ENCODE measurements at places on chromosomes 7 and 10.

DNA sequence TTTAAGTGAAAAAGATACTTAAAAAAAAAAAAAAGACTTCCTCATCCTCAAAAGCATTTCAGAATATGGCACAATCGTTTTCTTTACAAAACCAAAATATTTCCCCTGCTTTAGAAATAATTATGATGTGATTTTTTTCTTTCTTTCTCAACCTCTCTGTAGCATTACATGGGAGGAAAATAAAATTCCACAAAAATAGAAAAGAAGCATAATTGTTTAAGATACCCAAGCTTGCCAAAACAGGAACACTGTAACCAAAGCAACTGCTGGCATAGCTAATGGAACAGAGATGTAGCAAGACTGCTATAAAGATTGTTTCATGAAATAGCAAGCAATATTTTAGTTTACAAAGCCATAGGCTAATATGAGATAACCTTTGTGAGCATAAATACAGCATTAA lies 75.6 kb upstream of the GPR22 start:
- DNase-seq, result peak; percentile 20

GRCh38 chr7:1802899-1803298 lies 132.8 kb downstream of the ELFN1 start:
- no peak for DNase-seq

GRCh38 chr7:10584886-10585285 lies 388.8 kb upstream of the PHF14 start:
- DNase-seq, result peak; percentile 4

- DNase-seq, result no peak
Observed at GRCh38 chr10:35594115-35595079, 10.7 kb upstream of the GJD4 start.

- no peak for DNase-seq
Observed at GRCh38 chr10:78134773-78135306, 101.2 kb downstream of the RPS24 start.

DNA sequence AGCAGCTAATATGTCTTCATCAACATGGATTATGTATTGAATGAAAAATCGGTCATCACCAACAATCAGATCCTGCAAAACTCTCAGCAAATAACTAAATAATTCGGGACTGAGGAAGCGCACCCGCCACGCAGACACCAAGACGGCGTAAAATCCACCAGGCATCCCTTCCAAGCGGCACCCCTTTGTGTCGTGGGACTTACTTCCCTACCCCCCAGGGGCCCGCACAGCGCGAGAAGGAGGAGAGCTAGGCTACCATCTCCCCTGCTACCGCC lies 721 bp downstream of the ARL3 start:
- no peak for DNase-seq

- no peak for DNase-seq
Observed at GRCh38 chr7:30679664-30680063, 2.6 kb downstream of the CRHR2 start.

DNA sequence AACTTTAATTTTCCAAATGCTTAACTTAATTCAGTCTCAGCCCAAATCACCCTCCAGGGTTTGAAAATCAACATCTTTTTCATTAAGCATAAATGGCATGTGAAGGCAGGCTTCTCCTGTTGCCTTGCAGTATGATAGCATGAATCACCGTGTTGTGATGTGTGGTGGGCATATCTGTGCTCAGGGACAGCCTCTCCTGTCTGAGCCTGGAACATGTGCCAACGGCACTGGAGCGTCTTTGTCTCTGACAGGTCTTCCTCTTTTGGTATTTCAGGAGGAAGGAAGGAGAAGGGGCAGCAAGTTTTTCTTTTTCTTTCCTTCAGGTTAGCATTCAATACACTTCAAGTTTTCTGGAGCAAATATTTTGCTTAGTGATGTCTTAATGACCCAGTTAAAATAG lies 57.6 kb downstream of the LRGUK start:
- DNase-seq, result no peak

DNA sequence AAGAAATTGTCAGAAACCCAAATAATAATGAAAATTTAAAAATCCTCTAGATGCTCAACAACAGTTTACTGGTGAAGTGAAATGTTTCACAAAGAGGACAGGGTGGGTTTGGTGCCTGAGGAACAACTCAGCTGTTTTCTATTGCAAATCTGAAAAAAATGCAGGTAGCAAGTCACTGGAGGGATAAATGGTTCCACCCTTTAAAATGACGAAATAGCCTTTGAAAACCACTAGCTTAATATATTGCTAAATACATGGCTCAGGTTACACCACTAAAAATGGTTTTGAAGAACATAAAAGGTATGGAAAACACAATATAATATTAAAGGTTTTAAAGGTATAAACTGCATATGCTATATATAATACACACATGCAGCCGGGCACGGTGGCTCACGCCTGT lies 69.5 kb downstream of the LMBR1 start:
- DNase-seq, result no peak

DNA sequence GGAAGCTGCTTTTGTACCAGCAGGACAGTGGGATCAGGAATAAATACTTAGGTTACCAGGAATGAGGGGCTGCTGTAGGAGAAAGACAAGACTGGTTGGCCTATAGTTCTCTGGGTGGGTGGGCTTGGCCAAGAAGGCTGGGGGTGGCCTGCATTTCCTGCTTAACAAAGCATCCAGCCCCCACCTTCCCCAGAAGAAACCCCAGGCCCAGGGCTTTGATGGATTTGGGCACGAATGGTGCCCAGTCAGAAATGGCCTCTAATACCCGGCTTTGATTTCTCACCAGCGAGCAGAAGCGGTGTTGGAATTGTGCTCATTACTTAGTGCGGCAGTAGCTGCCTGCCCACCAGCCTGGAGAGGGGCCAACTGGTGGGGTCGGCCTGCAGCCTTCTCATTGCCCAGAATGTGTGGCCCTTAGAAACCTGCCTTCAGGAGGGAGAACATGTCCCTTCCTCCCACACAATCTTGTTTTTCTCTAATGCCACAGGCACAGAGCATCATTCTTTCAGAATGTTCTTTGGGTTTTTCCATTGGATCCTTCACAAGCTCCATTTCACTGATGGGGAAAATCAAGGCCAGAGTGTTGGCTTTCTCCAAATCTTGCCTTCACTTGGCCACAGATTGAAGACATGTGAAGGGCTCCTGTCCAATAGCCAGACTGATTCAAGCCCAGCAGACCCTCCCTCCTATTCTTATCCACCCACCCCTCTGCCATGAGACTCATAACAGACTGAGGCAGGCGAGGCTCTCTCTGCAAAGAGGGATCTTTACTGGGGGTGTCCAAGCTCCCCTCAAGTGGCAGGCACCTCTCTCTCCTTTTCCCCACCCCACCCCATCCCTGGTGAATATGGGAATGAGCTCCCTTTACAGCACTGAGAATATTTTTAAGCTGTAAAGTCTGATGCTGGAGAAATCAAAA lies 2.5 kb downstream of the UNC5B start:
- DNase-seq, result peak; percentile 11

DNA sequence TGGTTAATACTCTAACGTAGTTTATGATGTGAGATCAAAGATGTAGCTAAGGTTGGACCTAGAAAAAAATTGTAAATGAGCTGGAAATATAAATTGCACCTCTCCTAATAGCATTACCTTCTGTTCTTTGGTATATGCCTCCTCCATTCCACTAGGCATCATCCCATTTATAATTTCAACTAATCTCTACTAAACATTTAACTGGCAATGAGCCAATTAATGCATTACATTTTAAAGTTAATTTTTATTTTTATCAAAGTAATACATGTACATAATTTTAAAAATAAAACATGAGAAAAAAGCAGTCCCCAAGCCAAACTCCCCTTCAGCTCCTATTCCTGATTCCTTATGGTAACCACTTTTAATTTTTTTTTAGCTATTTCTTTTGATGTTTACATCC lies 35.1 kb upstream of the SKAP2 start:
- peak; percentile 21 for DNase-seq

DNA sequence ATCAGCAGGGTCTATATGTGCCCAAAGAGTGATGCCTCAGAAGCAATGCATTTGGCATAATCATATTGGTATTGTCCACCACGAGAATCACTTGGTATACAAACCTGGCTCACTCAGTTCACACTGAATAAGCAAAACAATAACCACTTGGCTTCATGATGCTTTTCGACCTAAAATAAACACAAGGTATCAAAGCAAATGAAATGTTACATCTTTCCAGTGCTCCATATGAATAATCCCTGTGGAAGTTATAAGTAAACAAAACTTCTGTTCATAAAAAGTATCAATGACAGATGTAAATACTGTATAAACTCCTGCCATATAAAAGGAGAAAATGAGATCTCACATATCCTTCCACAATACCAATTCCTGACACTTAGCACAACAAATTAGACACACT lies 29.8 kb upstream of the EBLN1 start:
- DNase-seq, result no peak

DNA sequence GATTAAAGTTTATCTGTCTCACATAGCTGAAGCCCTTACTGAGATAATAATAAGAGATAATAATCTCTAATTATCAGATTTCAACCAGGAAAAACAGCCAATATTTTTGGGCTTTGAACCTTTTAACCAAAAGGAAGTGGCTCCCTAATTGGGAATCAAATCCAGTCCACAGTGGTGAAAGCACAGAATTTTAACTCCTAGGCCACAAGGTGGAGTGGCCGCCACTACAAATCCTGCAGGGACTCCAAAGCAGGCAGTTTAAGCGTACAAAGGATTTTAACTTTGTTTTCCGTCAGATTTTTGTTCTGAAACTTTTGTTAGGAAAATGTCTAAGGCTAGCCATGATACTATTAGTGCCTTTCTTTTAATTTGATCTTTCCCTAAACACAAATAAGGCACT lies 99.6 kb upstream of the CCNY start:
- DNase-seq, result no peak

DNA sequence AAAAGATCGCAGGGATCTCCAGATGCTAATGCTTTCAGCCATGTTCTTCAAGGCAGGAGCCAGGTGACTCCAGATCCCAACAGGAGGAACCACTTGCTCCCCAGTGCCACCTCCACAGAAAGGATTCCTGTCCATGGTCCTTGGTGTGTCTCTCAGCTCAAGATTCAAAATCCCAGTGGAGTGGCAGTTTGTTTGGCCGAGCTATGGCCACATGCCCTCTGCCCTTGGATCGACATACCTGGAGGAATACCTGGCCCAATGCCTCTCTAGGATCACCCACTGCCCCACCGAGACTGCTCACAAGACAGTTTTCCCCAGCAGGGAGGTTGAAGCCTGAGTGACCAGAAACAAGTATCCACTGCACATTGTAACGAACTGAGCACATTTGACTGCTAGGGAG lies 3.9 kb upstream of the GPRIN2 start:
- DNase-seq, result no peak

DNA sequence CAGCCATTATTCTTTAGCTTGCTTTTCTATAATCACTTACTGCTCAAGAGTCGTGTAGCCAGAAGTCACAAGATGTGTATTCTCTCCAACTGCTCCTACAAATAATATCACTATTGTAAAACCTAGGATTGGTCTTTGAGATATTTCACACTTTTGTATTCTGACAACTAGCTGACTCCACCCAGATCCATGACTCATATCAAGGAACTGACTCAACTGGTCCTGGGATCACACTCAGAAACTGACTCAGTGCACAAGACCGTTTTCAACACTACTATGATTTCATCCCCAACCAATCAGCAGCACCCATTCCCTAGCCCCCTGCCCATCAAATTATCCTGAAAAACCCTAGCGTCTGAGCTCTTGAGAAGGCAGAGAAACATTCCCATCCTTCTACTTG lies 56.5 kb upstream of the ORC5 start:
- no peak for DNase-seq

DNA sequence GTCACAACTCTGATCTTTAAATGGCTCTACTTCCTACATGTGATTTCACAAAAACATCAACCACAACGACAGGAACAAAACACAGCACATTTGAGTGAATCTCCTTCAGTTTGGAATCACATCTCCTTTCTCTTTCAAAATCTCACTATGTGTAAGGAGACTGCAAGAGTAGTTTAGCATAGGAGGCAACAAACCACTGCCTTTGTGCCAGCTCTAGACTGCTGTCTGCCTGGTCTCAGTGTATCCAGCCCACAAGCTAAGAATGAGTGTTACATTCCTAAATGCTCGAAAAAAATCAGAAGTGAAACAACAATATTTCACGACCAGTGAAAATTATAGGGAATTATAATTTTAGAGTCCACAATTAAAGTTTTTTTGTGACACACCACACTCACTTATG lies 217.0 kb upstream of the STEAP4 start:
- no peak for DNase-seq

DNA sequence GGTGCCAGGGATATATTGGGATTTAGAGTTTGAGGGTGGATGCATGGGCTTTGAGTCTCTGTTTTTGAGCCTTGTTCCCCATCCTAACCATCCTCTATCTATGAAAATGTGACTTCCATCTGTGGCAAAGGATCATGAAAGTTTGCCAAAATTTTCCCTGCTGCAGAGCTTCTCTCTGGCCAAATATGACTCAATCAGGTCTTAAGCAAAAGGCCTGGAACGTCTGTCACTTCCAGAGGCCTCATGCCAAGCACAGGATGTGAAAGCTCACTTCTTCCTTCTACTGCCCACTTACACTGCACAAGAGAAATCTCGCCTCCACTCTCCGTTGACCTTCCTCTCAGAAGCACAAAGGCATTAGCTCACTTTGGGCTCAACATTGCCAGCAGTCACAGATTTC lies 696.9 kb upstream of the NRP1 start:
- peak; percentile 89 for DNase-seq

DNA sequence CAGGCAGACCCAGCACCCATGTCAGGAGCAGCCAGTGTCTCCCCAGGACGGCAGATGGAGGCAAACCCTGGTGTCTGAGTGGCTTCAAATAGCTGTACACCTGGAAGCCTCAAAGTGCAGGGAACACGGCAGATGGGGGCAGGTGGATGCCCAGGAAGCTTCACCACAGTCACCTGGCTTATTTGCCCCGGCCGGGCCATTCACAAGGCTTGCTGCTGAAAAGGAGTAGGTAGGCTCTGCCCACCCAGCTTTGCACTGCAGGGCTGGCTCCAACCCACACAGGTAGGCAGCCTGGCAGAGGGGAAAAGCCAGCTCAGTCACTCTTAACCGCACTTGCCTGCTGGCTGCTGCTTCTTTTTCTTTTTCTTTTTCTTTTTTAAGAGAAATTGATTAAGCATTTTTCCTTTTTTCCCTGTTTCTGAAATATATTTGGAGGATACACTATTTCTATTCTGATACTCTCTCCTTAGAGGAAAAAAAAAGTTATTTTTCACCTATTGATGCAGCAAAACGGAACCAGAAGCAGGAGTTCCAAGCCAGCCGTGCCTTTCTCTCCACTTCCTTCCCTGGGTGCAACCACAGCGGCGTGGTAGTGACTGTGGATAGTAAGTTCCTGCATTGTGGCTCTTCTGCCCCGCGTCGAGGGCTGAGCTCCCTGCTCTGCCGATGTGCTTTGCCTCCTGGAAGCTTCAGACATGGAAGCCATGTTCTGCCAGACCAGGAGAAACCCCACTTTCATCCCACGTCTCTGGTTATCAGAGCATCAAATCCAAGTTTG lies 118.3 kb downstream of the KLF6 start:
- DNase-seq, result no peak

- DNase-seq, result no peak
Observed at GRCh38 chr7:155357573-155358041, 59.9 kb downstream of the INSIG1 start.

GRCh38 chr10:129024046-129024445 lies 443.0 kb upstream of the MGMT start:
- no peak for DNase-seq
